DMS153 (cell line): ENCODE measurements at places on chromosomes 2 and 18.

DNA sequence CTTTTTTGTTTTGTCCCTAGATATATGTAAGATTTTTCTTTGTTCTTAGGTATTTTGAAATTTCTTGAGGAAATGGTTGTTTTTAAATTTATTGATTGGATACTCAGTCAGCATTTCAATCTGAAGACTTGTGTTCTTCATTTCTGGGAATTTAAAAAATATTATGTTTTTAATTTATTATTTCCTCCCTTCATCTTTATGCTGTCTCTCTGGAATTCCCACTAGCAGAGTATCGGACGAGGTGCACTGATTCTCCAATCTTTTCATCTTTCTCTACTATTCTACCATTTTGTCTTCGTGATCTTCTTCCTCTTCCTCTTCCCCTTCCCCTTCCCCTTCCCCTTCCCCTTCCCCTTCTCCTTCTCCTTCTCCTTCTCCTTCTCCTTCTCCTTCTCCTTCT lies 12.3 kb downstream of the SCTR start:
- DNase-seq: no peak

DNA sequence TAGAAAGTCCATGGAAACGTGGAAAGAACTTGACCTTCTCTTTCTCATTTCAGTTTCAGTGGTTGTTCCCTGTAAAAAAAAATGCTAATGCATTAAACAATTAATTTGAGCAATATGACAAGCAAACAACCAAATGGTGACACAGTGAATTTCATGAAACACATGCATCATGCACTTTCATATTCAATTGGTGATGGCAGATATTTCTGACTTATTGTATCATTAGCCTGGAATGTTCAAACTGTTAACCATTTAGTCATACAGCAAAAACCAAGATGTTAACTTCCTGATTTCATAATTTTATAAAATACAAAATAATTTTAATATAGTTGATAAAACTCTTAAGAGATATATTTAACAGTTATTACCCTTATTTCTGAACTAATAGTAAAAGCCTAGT lies 85.5 kb downstream of the SCN1A start:
- no peak for DNase-seq

- DNase-seq: no peak
Measured at GRCh38 chr2:199160081-199160480, 297.7 kb downstream of the SATB2 start.

DNA sequence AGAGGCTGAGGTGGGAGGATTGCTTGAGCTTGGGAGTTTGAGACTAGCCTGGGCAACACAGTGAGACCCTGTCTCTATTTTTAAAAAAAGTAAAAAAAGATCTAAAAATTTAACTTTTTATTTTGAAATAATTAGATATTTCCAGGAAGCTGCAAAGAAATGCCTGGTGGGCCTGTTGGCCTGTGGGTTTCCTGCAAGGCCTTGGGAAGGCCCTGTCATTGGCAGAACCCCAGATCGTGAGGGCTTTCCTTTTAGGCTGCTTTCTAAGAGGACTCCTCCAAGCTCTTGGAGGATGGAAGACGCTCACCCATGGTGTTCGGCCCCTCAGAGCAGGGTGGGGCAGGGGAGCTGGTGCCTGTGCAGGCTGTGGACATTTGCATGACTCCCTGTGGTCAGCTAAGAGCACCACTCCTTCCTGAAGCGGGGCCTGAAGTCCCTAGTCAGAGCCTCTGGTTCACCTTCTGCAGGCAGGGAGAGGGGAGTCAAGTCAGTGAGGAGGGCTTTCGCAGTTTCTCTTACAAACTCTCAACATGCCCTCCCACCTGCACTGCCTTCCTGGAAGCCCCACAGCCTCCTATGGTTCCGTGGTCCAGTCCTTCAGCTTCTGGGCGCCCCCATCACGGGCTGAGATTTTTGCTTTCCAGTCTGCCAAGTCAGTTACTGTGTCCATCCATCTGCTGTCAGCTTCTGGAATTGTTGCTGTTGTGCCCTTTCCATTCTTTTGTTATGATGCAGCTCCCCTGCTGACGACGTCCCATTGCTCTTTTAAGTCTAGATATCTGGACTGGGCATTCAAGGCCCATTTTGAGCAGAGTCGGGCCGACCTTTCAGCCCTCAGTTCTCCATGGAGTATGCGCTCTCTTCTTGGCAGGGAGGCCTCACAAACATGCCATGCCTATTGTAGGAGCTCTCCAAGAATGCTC lies 6.6 kb downstream of the PROC start:
- DNase-seq: no peak

DNA sequence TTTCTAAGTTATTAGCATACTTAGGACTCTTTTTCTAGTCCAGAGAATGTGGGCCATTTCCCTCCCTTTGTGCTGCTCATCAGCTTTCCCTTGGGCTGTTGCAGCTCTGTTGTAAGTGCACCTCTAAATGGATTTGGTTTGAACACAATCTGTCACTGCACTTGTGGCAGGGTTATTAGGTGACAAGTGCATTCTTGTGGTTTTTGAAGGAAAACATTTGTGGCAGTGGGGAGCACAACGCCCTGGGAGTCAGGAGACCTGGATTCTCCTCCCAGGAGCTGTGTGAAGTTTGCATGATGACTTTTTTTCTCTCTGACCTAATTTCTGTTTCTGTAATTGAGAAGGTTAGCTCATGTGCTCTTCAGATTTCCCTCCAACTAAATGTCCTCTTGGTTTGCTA lies 630.9 kb upstream of the FAM98A start:
- no peak for DNase-seq

DNA sequence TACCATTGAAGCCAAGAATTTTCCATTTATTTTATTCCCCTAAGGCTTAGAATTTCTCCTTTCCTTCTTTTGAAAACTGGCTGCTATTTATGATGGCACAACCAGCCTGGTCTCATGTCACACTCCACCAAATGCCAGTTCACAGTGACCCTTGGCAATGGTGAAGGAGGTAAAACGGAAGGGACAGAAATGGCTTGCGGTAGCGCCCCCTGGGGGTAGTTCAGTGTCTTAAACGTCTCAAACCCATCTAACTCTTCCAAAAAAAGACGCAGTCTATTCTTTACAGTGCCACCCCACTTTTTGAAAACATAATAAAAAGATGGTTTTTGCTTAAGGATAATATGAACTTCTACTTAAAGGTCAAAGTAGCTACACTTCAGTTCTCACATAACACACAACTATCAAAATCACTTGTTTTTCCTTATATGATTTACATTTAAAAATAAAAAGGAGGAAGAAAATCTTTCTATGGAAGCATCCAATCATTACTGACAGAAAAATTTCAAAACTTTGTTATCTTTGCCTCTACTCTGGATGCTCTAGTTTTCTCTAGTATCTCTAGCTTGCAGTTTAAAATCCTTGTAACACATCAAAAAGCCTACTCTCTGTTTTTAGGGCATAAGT lies 28.0 kb downstream of the PNO1 start:
- DNase-seq: no peak

GRCh38 chr18:61748004-61748403 lies 144.8 kb downstream of the RNF152 start:
- no peak for DNase-seq

GRCh38 chr2:53448591-53448990 lies 319.0 kb upstream of the CHAC2 start:
- no peak for DNase-seq

DNA sequence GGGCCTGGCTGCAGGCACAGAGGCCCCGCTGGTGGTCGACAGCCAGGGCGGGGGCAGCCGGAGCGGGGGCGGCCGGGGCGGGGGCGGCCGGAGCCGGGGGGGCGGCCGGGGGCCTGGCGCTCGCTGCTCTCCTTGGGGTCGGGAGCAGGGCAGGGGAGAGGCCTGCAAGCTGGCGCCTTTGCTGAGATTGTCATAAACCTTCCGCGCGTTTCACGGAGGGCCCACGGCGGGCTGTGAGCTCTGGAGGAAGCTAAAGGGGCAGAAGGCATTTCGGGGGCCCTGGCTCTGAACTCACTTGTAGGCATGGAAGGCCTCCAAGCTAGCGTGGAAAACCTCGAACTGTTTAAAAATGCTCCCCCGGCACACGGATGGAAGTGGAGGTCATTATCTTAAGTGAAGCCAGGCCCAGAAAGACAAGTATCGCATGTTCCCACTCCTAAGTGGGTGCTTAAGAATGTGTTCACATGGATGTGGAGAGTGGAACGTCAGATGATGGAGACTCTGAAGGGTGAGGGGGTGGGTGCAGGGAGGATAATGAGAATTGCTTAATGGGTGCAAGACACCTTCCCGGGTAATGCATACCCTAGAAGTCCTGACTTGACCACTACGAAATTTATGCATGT lies 629 bp downstream of the PRELID3A start:
- no peak for DNase-seq

DNA sequence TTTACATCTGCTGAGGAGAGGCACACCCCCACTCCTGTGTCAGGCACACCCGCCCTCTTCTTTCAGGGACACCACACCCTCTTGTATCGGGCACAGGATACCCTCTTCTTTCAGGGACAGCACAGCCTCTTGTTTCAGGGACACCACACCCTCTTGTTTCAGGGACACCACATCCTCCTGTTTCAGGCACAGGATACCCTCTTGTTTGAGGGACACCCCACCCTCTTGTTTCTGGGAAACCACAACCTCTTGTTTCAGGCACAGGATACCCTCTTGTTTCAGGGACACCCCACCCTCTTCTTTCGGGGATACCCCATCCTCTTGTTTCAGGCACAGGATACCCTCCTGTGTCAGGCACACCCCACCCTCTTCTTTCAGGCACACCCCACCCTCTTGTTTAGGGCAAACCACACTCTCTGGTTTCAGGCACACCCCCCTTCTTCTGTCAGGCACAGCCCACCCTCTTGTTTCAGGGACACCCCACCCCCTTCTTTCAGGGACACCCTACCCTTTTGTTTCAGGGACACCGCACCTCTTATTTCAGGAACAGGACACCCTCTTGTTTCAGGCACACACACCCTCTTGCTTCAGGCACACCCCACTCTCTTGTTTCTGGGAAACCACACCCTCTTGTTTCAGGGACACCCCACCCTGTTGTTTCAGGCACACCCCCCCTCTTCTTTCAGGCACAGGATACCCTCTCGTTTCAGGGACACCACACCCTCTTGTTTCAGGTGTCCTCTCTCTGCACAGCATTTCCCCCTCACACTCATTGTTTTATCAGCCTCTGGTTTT lies 96.2 kb downstream of the TPO start:
- DNase-seq: no peak

DNA sequence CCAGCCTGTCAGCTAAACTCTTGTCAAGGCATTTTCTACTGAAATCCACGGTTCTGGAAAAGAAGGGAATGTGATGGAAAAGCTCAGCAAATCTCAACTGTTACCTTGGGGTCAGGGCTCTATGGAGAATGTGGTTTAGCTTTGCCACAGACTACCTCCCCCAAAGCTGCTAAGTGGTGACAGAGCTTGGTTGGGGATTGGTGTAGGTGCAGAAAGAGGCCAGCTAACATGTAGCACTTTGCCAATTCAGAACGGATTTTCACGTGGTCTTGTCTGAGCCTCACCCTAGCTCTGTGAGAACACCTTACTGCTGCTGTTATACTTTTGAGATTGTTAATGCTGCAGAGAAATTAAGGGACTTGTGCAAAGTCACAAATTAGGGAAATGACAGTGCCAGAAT lies 331.1 kb downstream of the RND3 start:
- no peak for DNase-seq

DNA sequence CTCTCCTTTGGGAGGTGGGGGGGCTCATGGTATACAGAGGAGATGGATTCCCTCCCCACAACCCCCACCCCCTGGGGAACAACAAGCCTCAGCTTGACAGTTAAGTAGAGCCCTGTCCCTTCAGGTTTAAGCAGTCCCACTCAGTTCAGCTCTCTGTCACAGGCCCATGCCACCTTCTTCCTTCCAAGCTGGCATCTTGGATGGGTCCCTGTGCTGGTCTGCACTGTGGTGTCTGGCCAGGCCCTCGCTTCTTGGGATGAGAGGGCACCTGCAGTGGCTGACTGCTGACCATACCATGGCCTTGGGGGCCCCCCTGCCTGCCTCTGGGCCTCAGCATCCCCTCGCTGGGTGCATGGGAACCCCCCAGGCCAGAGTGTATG lies 20.4 kb upstream of the GPR17 start:
- DNase-seq: no peak

- no peak for DNase-seq
Measured at GRCh38 chr2:70516596-70516995, 37.0 kb downstream of the TGFA start.

DNA sequence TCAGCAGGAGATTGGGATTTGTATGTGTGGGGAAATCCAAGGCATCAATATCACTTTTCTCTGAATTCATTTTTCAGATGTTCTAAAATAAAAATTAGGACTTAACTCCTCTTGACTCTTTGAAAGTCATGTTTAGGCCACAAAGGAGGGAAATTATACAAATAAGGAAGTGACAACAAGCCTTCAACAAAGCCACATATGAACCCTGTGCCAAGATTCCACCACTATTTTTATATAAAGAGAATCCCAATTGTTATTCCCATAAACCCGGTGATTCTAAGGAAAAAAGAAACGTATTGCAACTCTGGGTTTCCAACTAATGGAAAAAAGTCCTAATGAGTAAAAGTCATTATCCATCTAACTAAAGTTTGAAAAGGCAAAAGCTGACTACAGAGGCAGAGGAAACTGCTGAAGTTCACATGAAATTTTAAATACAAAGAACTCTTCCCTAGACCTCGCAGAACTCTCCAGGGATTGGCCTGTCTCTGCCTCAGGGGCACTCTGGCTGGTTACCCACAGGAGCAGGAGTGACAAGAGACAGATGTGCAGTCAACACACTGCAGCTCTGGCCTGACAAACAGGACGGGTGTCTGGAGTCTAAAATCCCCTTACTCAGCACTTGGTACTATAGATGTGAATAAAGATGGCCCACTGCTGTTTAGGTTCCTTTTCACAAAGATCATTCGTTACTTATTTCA lies 11.5 kb downstream of the NPC1 start:
- no peak for DNase-seq

DNA sequence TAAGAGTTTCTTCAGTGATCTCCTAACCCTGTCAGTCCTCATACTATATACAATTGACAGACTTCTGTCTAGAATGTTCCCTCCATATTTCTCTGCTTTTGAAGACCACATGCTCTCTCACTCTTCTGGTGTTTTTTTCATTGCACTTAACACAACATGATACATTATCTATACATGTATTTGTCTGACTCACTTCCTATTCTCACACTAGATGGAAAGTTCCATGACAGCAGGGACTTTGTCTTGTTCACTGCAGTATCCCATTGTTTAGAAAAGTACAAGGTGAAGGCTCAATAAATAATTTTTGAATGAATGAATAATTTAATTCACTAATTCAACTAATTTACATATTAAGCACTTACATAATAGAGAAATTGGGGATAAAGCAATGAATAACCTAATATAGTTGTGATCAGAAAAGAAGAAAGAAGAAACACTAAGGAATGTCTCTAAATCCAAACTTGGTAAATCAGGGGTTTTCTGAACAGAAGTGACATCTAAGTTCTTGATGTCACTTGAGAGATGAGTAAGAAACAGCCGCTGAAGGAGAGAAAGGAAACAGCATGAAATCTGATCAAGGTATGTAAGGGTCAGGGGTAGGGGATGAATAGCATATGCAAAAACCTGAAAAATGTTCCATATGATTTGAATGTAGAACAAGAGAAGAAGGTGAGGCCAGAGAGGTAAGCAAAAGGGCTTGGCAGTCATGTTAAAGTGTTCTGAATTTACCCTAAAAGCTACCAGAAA lies 42.4 kb downstream of the MBD2 start:
- no peak for DNase-seq
